Stimulated activated CD4-positive, alpha-beta T cell treated with anti-CD3 and anti-CD28 coated beads, Interleukin-1b, Interleukin-23, amount 100 ng/mL, for 1 hour (primary cell): ENCODE measurements at places on chromosomes 6 and 20.

- DNase-seq: no peak
Measured at GRCh38 chr6:30894935-30895334, 10.6 kb downstream of the DDR1 start.

- no peak for DNase-seq
Measured at GRCh38 chr6:163416557-163417253, 2.2 kb downstream of the QKI start.

DNA sequence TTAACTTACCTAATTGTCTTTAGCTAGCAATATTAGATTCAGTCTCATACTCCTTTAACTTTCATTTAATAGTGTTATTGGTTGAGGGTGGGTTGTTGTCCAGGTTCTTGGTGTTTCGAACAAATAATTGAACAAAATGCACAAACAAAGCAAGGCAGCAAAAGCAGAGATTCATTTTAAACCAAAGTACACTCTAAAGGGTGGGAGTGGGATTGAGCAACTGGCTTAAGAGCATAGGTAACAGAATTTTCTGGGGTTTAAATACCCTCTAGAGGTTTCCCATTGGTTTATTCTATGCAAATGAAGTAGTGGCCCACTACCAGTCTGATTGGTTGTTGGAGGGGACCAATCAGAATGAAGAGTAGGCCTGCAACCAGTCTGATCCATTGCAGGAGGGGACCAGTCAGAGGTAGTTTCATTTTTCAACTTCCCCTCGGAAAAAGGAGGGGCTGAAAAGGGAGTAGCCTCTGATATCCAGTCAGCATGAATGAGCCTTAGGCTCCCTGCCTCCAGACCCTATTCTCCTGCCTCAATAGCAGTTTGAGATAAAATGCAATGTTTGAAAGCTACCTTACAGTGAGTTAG is 26.3 kb upstream of the RAB23 start:
- no peak for DNase-seq

- DNase-seq: no peak
Measured at GRCh38 chr6:143564484-143565017, 53.0 kb upstream of the FUCA2 start.

DNA sequence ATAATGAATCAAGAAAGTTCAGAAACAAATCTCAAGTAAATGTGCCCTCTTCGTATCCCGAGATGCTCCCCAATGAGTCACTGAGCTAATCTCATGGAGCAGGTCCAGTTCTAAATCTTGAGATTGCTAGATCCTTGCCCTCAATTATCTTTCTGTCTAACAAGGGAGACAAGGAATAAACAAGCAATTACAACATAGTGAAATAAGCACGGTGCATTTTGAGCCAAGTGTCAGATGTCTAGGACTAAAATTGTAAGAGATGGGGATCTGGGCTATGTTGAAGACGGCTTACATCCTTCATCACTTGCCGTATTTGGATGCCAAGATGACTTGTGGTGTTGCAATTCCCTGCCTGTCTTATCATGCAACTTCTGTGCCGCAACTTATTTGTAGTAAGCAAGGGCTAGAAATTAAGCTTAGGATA is 56.5 kb upstream of the ADGRF1 start:
- DNase-seq: no peak

DNA sequence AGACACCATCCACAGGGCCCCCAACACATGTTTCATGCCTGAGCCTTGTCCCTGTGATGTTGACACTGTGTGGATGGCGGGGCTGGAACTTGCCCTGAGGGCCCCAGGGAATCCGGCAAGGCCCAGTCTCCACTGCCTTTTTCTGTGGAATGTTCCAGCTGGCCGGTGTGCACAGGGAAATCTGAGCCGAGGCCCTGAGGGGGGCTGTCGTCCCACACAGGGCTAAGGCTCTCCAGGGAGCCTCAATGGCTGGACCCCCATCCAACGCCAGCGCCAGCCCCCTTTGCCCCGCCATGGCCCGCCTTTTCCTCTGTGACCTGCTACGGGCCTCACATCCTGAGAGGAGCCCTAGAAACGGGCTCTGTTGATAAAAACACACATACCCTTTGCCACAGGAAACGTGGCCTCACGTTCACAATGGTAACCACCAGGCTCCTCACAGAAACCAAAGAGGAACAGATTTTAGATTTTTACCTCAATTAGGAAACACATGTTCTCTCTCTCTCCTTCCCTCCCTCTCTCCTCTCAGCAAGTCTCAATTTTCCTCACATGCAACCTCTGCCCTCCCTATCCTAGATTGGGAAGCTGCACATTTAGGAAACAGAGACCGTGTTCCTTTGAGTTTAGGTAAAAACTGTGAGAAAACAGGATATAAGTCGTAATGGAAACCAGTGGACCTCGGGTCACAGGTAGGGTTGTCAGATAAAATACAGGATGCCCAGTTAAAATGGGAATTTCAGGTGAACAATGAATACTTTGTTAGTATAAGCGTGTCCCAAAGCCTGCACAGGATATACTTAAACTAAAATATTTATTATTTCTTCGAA is 13.7 kb upstream of the ZNF831 start:
- peak; percentile 37 for DNase-seq

DNA sequence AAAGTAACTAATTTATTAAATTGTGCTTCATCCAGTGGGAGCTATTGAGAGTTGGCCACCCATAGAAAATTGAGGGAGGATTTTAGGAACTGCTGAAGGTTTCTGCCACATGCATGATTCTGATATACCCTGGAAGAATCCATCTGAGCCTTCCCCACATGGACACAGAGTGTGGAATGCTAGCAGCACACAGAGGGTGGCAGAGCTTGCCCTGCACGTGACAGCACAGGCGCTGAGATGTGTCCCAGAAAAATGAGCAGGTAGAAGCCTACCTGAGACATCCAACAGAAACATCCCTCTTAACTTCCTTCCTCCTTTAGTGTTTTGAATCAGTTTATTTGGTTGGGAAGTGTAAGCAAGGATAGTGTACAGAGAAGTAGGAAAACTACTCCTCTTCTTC is 96.9 kb downstream of the MTHFD1L start:
- DNase-seq: no peak

DNA sequence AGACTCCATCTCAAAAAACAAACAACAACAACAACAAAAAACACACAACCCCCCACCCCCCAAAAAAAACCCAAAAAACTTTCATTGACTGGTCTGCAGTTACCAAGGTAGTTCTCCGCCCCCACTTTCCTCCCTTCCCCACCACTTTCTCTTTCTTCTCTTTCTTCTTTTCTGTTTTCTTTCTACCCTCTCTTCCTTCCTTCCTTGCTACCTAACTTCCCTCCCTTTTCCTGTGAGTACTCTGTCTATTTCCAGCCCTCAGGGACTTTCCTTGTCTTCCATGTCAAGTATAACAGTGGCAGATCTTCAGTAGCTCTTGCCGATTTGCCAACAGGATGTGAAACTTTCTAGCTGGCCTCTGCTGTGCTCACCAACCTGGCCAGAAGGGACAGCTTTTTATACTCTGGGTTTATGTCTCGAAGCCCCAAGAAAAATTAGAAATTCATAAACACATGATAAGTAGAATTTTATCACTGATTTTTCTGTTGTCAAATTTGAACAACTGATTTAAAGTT is 399.5 kb downstream of the QKI start:
- DNase-seq: no peak

- no peak for DNase-seq
Measured at GRCh38 chr20:34618676-34619075, 58.2 kb downstream of the PIGU start.

DNA sequence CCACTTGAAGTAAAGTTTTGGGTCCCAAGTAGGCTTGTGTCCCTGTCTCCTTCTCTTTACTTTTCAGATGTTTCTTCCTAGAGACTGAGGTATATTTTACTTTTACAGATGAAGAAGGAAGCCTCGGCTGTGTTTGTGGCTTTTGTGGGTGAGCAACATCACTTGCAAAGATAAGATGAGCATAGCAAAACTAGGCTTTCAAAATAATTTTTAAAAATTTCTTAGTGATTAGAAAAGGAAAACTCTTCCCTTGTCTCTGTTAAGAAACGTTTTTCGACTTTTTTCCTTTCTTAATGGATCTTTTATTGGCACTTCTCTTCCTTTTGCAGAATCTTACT is 7.6 kb downstream of the PTPN1 start:
- no peak for DNase-seq

GRCh38 chr20:11540558-11540957 is 377.1 kb upstream of the BTBD3 start:
- DNase-seq: no peak

GRCh38 chr6:10552270-10552810 is 31.2 kb downstream of the GCNT2 start:
- DNase-seq: no peak

- DNase-seq: no peak
Measured at GRCh38 chr6:143258945-143259344, 191.6 kb downstream of the ADAT2 start.

- DNase-seq: peak; percentile 53
Measured at GRCh38 chr20:38221119-38221589, 39.4 kb downstream of the KIAA1755 start.

DNA sequence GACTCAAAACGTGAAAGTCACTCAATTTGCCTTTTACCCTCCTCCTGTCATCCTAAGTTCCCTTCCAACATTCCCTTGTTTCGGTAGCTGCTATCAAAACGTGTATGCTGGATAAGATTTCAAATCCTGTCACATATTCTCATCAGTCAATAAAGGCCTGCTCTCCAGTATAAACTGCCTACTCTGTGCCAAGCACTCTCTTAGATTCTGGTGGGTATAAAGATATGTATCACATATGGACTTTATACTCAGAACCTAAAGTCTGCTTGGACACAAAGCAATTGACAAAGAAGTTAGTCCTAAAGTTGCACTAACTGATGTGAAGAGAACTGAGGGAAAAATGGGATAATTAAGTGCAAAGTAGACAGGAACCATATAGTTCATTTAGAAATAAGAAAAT is 476.6 kb upstream of the MARCKS start:
- no peak for DNase-seq

- DNase-seq: no peak
Measured at GRCh38 chr20:47038566-47039560, 144.2 kb downstream of the EYA2 start.

DNA sequence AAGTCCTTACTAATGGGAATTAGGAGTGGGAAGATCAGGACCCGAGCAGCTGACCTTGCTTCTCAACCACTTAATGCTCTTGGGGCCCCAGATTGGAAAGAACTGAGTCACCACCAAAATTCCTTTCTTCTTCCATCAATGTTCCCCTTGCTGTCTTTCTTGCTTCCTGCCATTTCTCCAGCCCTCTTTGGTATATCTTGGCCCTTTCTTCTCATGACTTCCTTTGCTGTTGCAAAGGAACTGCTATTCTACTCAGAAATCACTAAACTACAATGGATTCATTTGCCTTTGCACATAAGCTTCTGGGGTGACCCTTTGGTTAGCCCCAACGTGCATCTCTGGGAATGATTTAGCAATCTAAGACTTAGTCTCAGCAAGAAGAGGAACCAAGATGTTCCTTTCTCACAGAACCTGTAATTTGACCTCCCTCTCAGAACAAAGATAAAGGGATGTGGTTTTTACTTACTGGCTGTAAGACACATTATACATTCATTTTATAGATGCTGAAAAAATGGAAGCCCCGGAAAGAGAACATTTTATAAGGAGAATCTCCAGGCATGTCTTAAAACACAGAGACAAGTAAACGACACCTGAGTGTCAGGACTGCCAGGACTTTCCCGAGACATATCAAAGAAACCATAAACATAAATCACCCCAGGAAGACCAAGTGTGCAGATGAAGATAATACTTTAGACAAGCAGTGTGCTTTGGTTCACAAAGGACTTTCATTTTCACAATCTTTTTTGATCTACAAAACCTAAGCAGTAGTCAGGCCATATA is 99.0 kb upstream of the TNFAIP3 start:
- no peak for DNase-seq

- DNase-seq: no peak
Measured at GRCh38 chr6:37667050-37667814, 30.5 kb downstream of the MDGA1 start.

- DNase-seq: no peak
Measured at GRCh38 chr6:34743625-34744293, 13.5 kb upstream of the SNRPC start.

DNA sequence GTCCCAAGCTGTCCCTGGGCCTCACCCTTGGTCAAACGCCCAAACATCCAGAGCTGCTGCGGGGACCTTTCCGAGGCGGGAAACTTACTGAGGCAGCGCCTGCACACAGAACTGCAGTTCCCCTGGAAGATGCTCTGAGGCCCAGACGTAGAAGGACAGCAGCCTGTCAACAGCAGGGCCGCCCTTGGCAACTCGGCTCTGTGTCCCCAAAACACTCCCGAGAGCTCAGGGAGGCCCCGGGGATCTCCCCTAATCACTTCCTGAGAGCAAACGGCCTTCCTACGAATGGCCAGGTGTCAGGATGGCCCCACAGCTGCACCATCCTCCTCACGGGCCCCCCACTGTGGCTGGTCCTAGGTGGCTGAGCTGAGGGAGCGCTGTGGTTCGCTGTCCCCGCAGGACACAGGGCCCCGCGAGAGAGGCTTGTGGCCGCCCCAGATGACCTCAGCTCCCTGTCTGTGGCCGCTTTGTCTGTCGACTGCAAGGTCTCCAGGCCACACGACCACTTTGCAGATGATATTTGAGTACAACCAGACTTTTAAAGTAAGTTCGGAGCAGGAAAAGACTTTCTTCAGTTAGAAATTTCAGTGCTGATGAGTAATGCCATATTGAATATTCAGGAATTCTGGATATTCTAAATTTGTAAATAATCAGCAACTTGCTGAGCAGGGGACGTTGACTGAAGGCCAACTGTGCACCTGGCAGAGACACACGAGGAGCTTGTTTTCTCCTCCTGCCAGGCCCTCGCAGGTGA is 46.0 kb downstream of the DLL1 start:
- no peak for DNase-seq

DNA sequence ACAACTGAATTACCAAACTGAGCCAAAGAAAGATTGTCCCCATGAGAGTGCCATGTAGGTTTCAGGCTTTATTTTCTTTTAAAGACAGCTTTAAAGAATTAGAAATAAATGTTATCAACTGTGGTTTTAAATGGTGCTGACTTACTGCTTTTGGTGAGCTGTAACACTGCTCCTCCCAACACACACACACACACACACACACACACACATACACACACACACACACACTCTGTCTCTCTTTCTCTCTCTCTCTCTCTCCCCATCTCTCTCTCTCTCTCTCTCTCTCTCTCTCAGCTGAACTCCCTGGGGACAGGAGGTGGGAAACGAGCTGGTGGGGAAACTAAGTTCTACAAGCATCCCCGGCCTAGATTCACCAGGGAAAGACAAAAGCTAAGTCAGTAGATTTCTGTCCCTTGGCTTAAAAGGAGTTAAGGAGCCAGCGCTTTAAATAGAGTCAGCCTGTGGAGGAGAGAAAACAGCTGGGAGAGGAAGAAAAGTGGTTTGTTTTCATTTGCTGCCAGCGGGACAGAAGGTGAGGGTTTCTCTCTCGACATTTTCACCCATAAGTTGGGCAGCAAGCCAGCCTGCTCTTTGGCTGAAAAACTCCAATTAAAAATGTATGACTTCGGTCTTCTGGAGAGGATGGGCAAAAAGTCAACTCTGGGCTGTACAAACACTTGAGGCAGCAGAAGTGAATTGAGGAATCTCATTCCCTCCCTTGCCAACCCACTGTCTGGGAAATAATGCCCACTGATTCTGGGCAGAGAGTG is 27.4 kb downstream of the CBLN4 start:
- DNase-seq: no peak

GRCh38 chr6:33197431-33198048 is 2.9 kb downstream of the RXRB start:
- DNase-seq: no peak

- DNase-seq: no peak
Measured at GRCh38 chr20:34639755-34640222, 37.1 kb downstream of the PIGU start.

GRCh38 chr6:144302701-144303372 is 17.7 kb downstream of the UTRN start:
- no peak for DNase-seq
